G401 (cell line): ENCODE measurements at places on chromosomes 5 and 9.

GRCh38 chr9:134494273-134494815 lies 147.3 kb upstream of the COL5A1 start:
- no peak for DNase-seq

DNA sequence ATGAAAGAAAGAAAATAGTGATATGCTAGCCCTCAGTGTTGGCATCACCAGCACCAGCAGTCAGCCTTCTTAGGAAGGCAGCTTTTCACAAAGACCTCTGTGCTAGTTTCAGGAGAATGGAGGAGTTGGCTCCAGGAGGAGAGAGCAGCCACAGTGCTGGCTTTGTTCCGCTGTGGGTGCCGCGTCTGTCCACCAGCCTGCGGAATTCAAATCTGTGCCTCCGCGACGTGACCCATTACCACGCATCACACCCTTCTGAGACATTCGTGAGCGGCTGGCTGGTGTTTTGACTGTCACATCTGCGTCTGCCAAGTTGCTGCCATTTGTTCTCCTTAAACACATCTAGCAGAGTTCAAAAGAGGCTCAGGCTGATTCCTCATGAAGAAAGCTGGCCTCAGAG lies 34.4 kb downstream of the SNX18 start:
- DNase-seq = no peak

DNA sequence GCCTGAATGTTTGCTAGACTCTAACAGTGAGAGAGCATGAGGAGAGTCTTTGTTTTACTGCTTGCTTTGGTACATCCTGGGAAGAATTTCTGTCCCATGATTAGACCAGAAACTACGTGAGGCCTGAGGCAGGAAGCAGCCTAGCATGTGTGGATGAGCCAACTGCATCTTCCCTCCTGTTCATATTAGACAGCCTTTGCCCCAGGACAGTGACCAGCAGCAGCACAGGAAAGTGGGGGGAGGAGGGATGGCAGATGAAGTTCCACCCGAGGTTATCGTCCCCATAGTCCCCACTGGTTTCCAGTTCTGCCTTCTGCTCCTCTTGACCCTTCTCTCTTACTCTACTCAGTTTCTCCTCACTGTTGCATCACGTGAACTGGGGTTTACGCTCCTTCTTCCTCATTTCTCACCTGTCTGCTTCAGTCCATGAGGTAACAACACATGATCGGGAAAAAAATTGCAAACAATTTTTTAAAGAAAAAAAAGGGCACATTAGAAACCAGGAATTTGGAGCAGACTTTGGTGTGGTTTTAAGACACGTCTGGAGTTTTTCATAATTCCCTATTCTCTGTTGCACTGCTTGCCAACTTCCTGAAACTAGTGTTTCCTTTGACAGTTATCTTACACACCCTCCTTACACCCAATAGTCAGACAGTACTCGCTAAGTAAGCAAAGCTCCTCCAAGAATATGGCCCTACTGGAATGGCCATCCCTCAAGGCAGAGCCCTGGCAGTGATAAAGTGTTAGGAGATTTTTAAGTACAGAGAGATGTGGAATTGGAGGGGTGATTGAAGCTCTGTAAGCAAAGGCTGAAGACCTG lies 84.1 kb downstream of the SNX18 start:
- no peak for DNase-seq

GRCh38 chr9:111937781-111938426 lies 41.3 kb downstream of the UGCG start:
- no peak for DNase-seq

GRCh38 chr9:82512728-82513127 lies 524.2 kb downstream of the SPATA31D1 start:
- DNase-seq = no peak

GRCh38 chr9:27408001-27408400 lies 111.1 kb upstream of the EQTN start:
- DNase-seq = no peak

DNA sequence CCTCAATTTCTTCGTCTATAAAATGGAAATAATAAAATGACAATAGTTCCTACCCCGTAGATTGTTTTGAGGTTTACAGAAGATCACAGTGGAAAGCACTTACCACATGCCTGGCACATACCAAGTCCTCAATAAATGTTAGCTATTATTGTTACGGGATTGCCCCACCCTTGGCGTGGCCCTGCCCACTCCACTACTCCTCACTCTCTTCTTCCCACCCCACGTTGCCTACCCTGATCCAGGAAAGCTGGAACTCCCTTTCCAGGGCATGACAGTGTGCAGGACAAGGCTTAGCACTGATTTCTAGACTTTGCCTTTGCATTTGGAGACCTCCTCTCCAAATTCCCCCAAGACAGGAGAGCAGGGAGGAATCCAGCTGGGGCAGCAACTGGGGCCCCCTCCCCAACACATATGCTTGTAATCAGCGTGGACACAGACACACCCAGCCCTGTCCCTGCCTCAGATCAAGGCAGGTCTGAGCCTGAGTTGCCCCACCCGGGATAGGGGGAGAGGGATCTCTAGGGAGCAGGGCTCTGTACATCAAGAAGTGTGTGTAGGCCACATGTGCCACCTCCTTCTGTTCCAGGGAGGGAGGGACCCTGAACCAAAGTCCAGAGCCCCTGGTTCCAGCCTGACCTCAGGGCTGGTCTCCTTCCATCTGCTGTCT lies 6.7 kb downstream of the SLC4A9 start:
- DNase-seq = no peak

DNA sequence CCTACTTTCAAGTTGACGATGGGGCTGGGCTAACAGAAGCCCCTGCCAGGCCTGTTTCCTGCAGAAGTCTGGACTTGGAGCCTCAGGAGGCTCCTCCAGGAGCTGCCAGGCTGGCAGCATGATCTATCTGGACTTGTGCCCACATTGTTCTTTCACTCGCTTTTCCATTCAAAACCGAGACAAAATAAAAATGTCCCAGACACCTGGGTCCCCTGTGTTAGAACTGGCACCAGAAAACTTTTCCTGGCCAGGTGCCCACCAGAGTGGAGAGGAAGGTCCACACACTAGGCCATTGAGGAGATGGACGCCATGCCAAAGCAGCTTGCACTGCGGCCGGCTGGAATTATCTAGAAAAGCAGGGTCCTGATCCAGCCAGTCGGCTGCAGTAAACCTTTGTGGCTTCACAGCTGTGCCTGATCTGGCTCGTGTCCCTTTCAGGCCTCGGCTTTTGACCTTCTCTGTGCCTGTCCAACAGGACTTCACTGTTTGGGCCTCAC lies 78.2 kb downstream of the GCNT1 start:
- peak; percentile 80 for DNase-seq

DNA sequence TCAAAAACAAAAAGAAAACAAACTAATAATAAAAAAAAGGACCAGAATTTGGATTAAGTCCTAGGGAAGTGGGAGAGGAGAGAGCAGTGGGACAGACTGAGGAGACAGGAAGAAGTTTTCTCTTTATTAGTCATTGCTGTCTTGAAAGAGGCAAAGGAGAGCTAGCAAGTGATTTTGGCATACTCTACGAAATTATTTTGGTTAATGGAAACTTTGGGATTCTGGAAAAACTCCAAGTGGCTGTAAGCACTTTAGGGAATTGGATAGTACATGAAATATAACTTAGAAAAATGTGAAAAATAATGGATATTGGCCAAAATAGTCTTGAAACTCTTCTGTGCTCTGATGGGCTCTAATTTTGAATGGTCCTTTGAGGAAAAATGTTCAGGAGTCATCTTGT lies 1641.8 kb upstream of the WWC1 start:
- DNase-seq = no peak

- DNase-seq = no peak
These were observed 125.1 kb upstream of the PHYKPL start for GRCh38 chr5:178357678-178358077.

DNA sequence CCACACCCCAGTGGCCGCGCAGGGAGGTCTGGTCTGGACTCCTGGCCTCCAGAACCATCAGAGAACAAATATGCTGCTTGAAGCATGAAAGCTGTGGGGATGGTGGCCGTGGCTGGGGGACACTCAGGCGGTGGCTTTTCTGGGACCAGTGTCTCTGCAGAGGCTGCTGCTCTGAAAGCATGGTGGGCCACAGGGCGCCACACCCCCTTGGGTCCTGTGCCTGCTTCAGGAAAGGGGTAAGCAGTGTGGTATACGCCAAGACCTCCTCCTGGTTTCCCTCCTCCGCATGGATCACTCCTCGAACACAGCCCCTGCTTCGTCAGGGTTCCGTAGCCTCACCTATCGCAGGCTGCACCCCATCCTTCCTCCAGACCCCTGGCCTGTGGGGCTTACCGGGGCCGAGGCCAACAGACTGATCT lies 19.7 kb upstream of the TERT start:
- DNase-seq = no peak

DNA sequence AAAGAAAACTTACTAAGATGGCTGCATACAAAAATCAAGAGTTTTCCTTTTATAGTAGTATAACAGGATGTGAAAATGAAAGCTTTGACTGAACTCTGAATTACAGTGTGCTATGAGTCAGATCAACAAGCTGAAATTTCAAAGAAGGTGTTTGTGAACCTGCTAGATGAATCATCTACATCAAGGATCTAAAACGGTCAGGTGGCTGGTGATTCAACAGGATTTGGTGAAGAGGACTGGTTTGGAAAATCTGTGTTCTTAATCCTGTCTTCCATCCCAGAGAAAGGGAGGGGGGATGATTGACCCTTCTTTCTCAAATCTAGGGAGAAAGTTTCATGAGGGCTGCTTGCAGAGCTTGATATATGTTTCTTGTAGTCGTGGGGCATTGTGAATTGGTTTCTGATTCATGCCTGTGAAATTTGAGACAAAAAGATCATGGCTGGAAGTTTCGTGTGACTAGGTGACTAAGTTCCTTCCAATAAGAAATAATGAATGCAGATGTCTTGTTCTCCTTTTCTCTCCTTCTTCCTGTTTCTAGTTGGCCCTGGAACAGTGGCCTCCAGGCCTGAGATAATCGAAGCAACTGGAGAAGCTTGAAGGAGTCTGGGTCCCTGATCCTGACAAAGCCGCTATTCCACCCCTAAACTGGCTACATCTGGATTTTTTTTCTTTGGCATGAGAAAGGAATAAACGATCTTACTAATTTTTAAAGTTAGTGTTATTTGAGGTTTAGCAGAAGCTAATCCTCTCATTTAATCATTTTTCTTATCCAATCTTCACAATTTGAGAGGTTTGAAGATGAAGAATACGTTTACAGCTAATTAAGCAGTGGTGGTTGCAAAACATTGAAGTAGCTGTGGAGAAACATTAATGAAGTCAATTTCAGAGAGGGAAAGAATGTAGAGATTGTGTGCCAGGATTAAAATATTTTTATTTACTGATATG lies 67.2 kb downstream of the MRPS30 start:
- no peak for DNase-seq

- DNase-seq = no peak
These were observed 72.7 kb downstream of the SPATA31C2 start for GRCh38 chr9:88065619-88066018.

GRCh38 chr5:61674378-61674777 lies 342.3 kb downstream of the ZSWIM6 start:
- no peak for DNase-seq

GRCh38 chr9:109894921-109895758 lies 115.1 kb downstream of the PALM2AKAP2 start:
- DNase-seq = no peak

- no peak for DNase-seq
These were observed 198.5 kb downstream of the SPOCK1 start for GRCh38 chr5:137300411-137301240.

- DNase-seq = no peak
These were observed 159.4 kb upstream of the PRR16 start for GRCh38 chr5:120304663-120305062.

DNA sequence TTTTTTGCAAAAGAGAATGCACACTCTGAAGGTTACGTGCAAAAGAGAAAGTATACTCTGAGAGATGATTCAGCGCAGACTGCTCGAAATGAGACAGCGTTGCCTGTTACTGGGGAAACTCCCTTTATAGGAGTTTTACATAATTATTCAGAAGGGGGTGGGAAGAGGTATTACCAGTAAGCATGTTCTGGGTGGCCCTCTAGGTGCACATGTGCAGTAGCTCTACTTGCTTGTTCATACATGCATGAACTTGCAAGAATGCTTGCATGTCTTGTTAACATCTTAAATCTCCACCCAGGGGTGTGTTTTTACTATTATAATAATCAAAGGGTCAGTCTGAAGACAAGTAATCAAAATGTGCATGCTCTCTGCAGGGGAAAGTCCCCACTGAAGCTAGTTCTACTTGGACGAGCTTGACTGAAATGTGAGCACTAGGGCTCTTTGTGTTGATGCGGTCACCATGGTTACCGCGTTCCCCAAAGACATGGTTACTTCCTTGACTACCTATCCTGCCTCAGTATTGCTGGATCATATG lies 75.5 kb downstream of the SGCD start:
- DNase-seq = no peak

GRCh38 chr5:115962565-115963402 lies 509 bp downstream of the LVRN start:
- DNase-seq = no peak

- no peak for DNase-seq
These were observed 190.5 kb upstream of the PPP1R26 start for GRCh38 chr9:135289081-135289491.

GRCh38 chr9:116380496-116380995 lies 227.0 kb downstream of the PAPPA start:
- DNase-seq = no peak

DNA sequence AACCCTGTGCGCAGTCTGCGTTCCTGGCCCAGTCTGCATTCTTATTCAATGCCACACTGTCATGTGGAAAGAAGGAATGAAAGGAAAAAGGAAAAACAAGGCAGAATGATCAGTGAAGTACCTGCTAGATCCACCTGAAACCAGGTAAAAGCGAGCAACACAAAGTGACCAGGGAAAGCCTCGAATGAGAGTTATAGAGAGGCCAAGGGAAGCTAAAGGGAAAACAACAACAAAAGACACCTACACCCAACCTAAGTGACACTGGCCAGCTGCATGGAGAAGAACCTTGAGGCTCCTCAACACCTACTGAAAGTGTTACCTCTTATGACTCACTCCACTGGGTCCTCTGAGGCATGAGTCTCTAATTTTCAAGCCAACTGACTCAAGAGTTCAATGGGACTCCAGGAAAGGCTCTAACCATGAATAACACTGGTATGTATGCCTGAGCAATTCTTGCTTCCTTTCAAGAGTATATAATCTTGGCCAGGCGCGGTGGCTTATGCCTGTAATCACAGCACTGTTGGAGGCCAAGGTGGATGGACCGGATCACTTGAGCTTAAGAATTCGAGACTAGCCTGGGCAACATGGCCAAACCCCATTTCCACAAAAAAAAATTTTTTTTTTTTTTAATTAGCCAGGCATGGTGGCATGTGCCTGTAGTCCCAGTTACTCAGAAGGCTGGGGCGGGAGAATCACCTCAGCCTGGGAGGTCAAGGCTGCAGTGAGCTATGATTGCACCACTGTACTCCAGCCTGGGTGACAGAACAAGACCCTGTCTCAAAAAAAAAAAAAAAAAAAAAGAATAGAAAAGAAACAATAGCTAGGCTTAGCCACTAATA lies 29.0 kb downstream of the MTMR12 start:
- no peak for DNase-seq

GRCh38 chr9:28318515-28318914 lies 745.2 kb upstream of the C9orf72 start:
- DNase-seq = no peak
